AG04450 (cell line): ENCODE measurements at places on chromosomes 3 and 15. TPM values are rescaled to one million over a fixed set of nuclear protein-coding genes. Genes with fewer than 3 reads are reported as not detected.

TM4SF1 gene
- 232 and 260 TPM in 2 replicates for polyA plus RNA-seq

SCG5 gene
- polyA plus RNA-seq = 39.2 and 44.4 TPM in 2 replicates

GHSR gene
- polyA plus RNA-seq = not detected in 2 replicates

MOBP gene
- not detected in 2 replicates for polyA plus RNA-seq

SNTN gene
- not detected in 2 replicates for polyA plus RNA-seq

GPR149 gene
- not detected in 2 replicates for polyA plus RNA-seq

CCDC9B gene
- polyA plus RNA-seq = 5.5 and 8.4 TPM in 2 replicates

DUOXA2 gene
- polyA plus RNA-seq = not detected in 2 replicates

PLA1A gene
- polyA plus RNA-seq = not detected in 2 replicates

TIMP4 gene
- 2.9 and 3.6 TPM in 2 replicates for polyA plus RNA-seq

ICE2 gene
- 23.6 and 29.3 TPM in 2 replicates for polyA plus RNA-seq

SLCO2A1 gene
- 1.6 and 1.7 TPM in 2 replicates for polyA plus RNA-seq

ACKR2 gene
- 0.04 TPM in 1 of 2 replicates, not detected in the other for polyA plus RNA-seq

AGBL1 gene
- polyA plus RNA-seq = not detected in 2 replicates
